ENCODE measurements at places on chromosomes 6 and 20.
A peak's percentile ranks its signal among the peaks of the same experiment; 100 is the strongest.

DNA sequence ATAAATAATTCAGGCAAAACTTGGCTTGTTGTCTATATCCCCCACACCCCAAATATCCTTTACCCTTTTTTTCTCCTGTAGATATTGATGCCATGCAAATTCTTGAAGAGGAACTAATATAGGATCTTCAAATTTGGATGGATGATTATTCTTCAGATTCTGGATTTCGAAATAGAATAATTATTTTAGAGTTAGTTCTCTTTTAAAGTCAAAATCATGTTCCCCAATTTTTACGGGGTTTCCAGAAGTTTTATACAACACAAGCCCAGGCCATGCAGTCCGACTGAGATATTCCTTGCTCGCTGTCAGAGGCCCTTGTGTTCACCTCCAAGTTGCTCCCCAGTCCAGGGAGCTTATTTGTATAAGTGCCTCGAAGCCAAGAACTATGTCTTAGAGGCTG, 4.4 kb downstream of the PPIL6 start:
- no peak for DNase-seq

DNA sequence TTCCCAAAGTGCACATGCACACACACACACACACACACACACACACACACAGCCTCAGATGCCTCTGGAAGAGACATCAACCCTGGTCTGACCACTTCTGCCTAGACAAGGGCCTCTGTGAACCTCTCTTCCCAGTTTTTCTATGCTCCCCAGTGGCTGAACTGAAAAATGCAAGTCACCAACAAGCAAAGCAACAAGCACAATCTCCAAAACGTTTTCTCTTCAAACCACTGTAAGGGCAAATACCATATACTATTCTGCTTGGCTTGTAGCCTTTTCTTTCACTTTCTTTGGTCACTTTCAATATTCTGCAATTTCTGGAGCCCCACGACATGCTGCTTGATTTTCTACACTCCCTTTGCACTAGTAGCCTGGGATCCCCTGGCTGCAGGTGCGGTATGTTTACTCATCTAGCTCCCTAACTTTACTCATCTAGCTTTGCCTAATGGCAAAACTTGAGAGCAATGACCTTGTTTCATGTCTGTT, 121.4 kb upstream of the DST start:
- DNase-seq, result no peak

- DNase-seq, result no peak
Measured at GRCh38 chr6:138084904-138085838, 22.0 kb downstream of the PERP start.

- peak; percentile 76 for DNase-seq
Measured at GRCh38 chr6:41940759-41941279, 789 bp downstream of the CCND3 start.

- DNase-seq, result no peak
Measured at GRCh38 chr6:84050408-84050807, 16.8 kb downstream of the MRAP2 start.

GRCh38 chr6:152697634-152698033, at the start of gene MYCT1:
MYCT1 (plus strand) TSS chr6:152697897; CDS start chr6:152697903, 6 bp downstream.
- no peak for DNase-seq

GRCh38 chr6:96468681-96469224, 52.9 kb upstream of the UFL1 start:
- DNase-seq, result no peak

- DNase-seq, result no peak
Measured at GRCh38 chr20:54626126-54626525, 150.7 kb downstream of the DOK5 start.

GRCh38 chr6:158232316-158233213, 64.4 kb downstream of the GTF2H5 start:
- peak; percentile 54 for DNase-seq

DNA sequence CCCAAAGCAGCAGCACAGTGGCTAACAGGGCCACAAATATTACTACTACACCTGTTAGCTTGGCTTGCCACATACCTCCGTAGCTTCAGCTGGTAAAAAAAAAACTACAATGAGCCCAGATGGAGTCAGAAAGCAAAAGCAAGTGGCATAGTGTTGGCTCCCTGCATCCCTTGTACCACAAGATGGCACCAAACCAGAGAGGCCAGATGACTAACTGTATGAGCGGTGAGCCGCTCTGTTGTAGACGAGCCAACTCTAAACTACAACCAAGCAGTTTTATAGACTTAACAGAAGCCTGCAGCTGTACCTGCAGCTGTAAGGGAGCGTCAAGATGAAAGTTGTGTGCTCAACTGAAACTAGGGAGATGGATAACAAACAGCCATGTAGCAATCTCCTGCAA, 84.5 kb upstream of the MCHR2 start:
- no peak for DNase-seq

GRCh38 chr6:29938746-29939508, 3.4 kb upstream of the HLA-A start:
- DNase-seq, result no peak

DNA sequence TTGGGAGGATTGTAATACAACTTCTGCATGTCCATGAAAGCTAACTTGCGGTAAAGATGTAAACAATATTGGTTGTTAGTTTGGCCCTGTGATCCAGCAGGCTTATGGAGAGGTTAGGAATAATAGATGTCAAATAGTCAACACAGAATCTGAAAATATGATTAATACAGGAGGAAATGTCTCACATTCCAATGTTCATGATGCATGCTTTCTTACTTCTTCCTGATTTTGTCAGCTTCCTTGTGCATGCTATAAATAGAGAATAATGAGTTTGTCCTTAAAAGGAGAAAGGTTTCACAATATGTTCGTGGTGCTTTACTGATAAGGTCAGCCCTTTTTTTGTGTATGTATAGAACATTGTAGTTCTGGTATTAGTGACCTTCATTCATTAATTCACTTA, 136.7 kb downstream of the MMUT start:
- DNase-seq, result no peak

- DNase-seq, result no peak
Measured at GRCh38 chr20:24450624-24451376, 18.6 kb upstream of the SYNDIG1 start.

DNA sequence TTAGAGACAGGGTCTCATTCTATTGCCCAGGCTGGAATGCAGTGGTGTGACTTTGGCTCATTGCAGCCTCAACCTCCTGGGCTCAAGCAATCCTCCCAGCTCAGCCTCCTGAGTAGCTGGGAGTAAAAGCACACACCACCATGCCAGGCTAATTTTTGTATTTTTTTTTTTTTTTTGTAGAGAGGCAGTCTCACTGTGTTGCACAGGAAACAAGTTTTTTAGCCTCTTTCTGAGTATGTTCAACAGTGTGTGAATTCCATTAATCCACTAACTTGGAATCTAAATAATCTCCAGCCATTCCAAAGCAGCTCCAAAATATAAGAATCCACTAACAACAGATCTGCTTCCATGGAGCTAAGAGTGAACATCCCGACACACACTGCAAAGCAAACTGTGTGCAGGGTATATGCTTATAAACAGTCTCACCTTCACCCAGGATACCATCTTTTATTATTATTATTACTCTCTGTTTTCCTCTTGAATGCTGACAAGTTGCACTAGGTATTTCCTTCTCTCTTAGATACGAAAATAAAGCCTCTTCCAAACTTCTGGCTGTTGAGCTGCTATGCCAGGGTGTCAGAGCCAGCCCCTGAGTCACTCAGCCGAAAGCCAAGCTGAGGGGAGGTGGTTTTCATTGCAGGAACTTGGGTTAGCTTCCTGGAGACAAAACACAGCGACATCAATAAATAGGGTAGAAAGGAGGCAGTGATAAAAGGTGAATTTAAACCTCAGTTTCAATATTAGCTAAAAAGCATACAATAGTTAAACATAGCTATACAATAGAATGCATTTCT, 264.9 kb downstream of the HIVEP2 start:
- peak; percentile 35 for DNase-seq

DNA sequence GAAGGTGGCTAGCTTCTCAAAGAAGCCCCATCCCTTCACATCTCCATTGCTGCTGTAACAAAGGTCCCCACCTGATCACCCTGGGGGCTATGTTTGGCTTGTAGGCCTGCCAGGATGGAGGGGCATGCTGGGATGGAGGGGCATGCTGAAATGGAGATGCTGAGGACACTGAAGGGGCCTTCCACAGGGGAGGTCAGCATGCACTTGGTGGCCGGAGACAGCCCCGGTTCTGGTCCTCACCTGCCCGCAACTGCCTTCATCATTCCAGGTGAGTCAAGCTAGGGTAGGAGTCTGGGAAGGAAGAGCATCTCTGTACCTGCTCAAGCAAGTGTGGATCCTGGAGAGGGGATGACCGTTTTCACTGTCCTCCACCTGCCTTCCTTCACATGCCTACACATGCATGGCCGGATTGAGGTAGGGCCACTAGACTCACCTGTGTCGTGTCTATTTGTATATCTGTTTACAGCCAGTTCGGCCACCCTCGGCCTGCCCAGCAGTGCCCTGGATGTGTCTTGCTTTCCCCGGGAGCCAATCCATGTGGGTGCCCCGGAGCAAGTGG, 6.0 kb downstream of the L3MBTL1 start:
- no peak for DNase-seq

DNA sequence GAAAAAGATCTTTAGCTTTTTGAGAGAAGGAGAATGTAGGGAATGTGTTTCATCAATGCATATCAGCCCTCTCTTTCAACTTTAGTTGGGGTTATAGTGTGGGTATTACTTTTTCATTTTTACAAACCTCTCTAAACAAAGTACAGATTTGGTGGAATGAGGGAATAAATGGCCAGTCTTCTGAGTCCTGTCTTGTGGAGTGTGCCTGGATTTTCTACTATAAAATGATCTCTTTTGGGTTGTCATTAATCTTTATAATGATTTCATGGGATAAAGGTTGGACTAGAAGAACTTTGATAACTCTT, 209.3 kb downstream of the RNF144B start:
- DNase-seq, result no peak

DNA sequence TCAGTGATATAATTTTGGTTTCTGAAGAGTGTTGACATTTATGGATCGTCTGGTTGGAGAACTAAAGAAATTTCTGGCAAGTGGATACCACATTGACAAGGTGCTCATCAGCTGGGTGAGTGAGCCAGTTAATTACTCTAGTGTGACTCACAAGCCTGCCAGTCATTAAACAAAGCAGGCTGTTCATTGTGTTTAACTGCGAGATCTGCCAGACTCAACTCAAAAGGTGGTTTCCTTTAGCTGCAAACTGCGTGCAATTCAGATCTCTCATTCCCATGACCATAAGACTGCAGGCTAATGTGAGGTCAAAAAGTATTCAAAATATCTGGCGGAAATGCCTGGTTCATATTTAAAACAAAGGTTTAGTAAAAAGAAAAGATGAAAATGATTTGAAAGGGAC, 32.5 kb upstream of the IYD start:
- no peak for DNase-seq

DNA sequence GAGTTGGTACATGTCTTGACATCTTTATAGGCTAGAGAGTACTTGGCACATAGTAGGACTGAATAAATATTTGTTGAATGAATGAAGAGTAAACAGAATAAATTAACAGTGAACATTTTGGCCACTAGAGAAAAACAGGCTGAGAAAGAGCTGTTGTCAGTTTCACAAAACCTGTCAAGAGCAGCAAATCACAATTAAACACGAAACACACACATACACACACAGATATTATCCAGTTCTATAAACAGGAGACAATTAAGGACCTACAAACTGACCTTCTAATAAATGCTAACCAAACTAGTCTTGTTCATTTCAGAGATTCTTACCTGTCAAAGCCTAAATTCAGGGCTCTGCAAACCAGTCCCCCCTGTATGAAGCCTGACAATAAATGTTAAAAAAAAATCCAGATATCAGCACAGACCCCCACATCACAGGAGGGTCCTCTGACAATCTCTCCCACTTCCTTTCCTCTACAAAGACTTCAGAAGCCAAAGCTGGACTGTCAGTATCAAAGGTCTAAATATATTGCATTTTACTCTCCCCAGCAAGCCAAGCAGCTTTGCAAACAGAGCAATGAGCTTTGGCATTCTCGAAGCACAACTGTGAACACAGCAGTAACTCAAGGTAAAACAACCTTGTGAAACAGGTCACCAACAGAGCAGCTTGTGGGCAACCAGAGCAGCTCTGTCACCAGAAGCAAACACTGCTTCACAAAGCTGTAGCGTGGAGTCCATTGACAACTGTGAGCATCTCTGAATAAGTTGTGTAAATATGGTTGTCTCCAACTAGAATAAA, 229.9 kb downstream of the TBXT start:
- DNase-seq, result no peak

- DNase-seq, result no peak
Measured at GRCh38 chr20:47535088-47535487, 33.4 kb downstream of the NCOA3 start.

DNA sequence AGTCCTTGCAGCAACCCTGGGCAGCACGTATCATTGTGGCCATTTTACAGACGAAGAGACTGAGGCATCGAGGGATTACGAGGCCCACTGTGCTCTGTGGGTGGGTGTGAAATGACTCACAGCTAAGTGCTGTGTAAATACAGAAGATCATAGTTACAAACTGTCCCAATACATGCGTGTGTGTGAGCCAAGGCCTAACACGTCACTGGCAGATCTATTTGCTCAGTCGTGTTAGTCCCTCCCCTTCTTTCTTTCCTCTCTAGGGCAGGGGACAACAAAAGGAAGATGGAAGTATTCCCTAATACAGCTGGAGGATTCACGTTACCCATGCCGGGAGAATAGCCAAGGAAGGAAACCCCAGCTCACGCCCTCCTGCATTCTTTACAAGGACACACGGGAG, 175.9 kb downstream of the CDC5L start:
- DNase-seq, result no peak

DNA sequence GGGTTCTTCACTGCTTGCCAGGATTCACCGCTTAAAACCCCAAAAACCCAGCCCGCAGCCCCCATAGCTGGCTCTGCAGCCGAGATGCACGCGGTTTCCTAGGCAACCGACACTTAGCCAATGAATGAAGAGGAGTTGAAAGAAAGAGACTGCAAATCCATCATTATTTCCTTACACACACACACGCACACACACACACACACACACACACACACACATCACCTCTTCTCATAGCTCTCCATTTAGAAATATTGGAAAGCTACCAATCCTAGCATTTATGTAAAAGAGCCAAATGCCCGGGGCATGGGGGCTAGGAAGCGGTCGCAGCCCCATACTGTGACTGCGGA, 3.4 kb upstream of the TUBB2B start:
- DNase-seq, result no peak

GRCh38 chr20:43983359-43983758, 68.7 kb downstream of the TOX2 start:
- peak; percentile 77 for DNase-seq

DNA sequence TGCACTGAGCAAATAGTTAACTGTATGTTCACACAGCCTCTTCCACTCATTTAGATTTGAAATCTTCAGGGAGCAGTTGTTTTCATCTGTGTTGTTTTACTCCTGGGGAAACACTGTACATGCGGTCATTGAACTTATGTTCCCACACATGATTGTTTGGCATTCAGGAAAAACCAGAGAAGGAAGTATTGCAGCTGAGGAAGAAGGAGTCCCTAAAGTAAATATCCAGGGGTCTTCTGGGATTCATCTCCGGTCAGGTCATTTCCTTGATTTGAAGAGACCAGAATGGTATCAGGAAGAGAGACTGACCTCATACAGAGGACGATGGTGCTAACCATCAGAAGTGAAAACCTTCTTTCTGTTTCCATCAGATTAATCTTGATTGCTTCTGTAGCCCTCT, 52.5 kb downstream of the DCBLD1 start:
- no peak for DNase-seq

GRCh38 chr6:161366301-161366923, 92.6 kb upstream of the AGPAT4 start:
- no peak for DNase-seq
